Frontal cortex (tissue), 4 donors: ENCODE measurements at places on chromosomes 7 and 10. TPM values are rescaled to one million over a fixed set of nuclear protein-coding genes. Genes with fewer than 3 reads are reported as not detected.

C10orf143 gene
- 0.41 TPM for total RNA-seq

TRPV5 gene
- total RNA-seq = not detected

ZNF804B gene
- total RNA-seq = 6.9 TPM

GIMAP8 gene
- total RNA-seq = 1.6 TPM

PODXL gene
- total RNA-seq = 9.4 TPM

FAM241B gene
- total RNA-seq = 13.9 TPM

SEMA3C gene
- 307 TPM for total RNA-seq

IDI2 gene
- total RNA-seq = not detected

LAMB4 gene
- 0.82 TPM for total RNA-seq

FBXL13 gene
- total RNA-seq = 6.5 TPM
